NB4 (cell line): ENCODE measurements at places on chromosomes 2 and 18.

- peak; percentile 67 for DNase-seq
Observed at GRCh38 chr2:68643011-68643873, at the start of gene PROKR1. Gene PROKR1, plus strand, starts transcription at chr2:68643579. Its CDS starts 2,243 bp downstream, at chr2:68645822.

- peak; percentile 34 for DNase-seq
Observed at GRCh38 chr18:58541146-58541788, 87.6 kb downstream of the ALPK2 start.

DNA sequence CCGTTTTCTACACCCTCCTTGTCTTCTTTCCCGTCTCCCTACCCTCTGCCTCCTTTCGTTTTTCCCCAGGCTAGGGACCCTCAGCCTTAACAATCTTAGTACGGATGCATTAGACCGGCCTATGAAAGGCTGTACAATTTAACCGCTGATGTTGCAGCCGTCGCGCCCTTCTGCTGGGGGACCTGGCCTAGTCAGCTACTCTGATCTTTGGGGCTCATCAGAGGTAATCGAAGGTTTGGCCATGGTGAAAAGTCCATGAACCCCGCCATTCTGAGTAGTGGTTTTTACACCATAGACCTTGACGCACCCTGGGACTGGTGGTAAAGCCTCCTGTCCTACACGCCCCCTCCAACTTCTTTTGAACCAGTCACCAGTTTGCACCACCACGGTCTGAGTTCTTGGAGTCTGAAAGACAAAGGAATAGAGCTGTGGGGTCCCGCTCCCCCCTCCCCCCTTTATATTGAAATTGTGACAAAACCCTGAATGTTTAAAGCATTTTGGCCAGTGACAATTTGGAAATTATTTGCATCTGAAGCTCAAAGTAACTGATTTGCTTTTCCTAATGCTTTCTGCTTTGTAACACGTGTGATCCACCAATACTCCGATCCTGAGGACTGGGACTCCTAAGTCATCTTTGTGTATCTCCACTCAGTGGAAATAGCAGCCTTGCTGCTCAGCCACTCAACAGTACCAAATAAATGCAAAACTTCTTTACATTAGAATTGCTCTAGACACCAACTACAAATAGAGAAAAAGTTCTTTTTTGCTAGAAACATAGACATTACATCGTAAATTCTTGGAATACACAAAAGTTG is 642 bp upstream of the SRSF7 start:
- DNase-seq = no peak

DNA sequence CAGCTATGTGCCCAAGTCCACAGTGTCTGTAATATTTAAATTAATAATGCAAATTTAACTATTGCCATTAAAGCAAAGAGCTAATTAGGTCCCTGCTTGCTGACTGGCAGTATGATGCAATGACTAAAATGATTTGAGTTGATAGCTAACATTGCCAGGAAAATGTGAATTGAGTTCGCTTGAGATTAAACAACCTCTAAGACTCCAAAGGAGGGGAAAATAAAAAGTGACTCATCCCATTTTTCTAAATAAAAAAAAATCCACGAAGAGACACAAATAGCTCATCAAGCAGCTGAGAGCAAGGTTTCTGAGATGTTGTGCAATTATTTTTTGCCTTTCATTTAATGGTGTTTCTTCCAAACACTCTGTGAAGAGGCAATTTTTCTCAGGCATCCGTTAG is 413.0 kb downstream of the MTX2 start:
- no peak for DNase-seq

GRCh38 chr2:235861383-235861782 is 306.8 kb downstream of the GBX2 start:
- no peak for DNase-seq

- DNase-seq = no peak
Observed at GRCh38 chr18:56382541-56382940, 255.9 kb downstream of the TXNL1 start.

DNA sequence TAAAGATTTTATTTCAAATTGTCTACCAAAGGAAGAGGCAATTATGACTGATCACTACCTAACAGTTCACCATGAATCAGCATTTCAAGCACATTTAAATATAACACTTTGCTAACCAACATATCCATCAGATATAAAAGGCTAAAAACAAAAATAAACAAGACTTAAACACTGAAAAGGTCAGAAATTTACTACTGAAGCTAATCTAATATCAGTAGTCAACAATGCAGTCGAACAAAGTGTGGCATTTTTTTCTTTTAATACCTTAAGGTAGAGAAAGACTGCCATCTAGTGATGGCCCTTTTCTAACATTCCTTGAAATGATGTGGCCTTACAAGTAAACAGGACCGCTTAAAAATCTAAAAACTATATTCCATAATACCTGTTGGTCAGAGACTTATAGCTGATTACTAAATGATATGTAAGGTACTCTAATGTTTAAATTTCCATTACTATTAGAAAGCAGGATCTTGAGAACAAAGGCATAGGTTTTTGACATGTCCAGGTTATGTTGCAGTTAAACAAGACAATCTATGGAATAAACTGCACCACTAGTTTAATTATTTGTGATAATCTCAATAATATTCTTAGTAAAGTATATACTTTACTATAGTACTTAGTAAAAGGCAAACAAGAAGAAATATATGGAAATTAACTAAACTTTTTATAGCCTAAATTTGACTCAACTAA is 80.0 kb downstream of the EXOC6B start:
- peak; percentile 69 for DNase-seq

DNA sequence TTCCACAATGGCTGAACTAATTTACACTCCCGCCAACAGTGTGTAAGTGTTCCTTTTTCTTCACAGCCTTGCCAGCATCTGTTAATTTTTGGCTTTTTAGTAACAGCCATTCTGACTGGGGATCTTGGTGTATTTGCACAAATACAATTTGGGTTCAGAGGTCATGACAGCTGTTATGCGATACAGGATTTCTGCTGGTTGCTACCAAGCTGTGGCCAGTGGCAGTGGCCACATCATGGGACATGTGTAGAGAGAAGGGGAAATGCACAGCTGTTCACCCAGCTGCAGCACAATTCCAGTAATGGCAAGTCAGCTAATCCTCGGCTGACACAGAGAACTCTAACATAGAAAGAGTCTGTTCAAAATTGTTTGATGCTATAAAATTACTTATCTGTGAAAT is 21.0 kb upstream of the SELENOI start:
- peak; percentile 69 for DNase-seq

GRCh38 chr18:57337890-57338289 is 14.5 kb upstream of the ST8SIA3 start:
- no peak for DNase-seq

DNA sequence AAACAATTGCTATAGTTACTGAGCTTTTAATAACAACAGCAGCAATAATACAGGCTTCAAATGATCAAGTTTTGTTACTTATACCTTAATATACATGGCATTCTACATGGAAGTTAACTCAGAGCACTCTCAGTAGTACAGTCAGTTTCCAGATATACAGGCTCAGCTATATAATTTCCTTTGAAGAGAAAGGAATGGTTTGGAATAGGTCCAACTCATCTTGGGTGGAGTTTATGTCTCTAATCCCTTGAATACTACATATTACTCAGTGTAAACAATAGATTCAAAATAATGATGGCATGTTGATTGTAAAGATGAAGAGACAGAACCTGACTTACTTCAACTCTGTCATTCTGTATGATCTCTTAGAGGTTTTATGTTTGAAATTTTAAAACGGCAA is 174.9 kb downstream of the EPHA4 start:
- no peak for DNase-seq
